NCI-H1417 (cell line): ENCODE measurements at places on chromosomes 13 and 19.

DNA sequence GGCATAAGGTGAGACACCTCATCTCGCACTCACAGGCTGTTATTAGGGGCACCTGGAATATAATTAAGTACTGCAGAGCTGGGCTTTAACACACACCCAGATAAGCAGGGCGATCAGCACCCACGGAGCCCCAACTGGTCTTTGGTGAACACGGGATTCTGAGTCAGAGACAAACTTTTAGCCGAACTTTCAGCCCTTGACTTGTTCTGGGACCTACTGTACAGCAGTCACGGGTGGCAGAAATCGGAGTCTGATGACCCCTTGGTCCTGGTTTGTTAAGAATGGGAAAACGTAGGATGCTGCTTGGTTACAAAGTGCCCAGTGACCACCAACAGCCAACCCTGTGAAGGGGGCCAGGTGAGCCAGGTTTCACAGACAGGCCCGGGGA lies 9.0 kb downstream of the SH3GL1 start:
- no peak for DNase-seq

DNA sequence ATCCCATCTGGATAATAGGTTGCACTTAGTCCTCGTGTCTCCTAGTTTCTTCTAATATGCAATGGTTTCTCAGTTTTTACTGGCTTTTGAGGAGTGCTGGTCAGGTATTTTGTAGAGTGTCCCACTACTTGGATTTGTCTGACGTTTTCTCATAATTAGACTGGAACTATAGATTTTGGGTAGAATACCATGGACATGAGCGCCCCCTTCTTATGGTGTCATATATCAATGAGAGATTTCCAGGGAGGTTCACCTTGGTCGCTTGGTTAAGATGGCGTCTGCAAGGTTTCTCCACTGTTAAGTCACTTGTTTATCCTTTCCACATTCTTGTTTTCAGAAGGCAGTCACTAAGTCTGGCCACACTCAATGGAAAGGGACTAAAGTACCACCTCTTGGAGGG lies 6.7 kb downstream of the SOHLH2 start:
- peak; percentile 6 for DNase-seq

DNA sequence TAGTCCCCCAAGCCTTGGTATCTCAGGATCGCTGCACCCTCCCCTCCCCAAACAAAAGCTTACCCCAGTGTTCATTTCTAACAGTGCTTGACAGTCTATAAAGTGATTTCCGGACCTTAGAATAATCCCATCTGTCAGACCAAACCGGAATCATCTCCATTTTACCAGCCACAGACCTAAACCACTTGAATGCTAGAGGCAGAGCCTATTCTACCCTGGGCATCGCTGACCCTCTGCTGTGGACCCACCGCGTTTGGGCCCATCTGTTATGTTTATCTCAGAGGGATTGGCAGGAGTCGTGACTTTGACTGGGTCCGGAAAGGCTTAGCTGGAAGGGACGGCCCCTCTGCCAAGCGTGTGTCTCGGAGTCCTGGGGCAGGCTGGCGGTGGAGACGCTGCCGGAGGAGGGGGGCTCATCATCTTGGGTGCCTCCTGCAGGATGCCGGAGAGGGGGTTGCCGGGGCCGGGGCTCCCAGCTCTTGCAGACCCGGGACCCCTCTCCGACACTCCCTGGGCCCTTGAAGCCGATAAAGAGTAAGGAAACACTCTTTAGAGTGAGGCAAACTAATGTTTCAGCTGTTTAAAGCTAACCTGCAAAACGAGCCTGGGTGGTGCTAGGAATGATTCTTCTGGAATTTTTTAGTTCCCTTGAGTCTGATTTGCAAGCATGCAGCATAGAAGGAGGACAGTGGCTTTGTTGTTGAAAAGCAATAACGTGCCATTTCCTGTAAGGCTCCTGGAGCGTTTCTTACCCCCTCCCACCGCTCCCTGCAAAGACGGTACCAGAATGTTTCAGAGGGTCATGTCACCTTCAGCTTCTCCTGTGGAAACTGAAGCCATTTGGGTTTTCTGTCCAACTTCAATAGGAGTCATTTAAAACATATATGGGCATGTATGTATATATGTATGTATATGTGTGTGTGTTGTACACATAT lies 1.3 kb downstream of the SLC25A42 start:
- DNase-seq = no peak

DNA sequence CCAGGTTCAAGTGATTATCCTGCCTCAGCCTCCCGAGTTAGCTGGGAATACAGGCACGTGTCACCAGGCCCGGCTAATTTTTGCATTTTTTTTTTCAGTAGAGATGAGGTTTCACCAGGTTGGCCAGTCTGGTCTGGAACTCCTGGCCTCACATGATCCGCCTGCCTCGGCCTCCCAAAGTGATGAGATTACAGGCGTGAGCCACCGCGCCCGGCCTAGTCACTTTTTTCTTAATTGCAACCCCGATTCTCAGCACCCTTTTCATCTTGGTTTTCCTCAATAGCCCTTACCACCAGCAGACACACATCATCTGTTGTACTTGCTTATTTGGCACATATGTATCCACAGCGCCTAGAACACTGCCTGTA lies 550 bp upstream of the GPI start:
- DNase-seq = no peak

DNA sequence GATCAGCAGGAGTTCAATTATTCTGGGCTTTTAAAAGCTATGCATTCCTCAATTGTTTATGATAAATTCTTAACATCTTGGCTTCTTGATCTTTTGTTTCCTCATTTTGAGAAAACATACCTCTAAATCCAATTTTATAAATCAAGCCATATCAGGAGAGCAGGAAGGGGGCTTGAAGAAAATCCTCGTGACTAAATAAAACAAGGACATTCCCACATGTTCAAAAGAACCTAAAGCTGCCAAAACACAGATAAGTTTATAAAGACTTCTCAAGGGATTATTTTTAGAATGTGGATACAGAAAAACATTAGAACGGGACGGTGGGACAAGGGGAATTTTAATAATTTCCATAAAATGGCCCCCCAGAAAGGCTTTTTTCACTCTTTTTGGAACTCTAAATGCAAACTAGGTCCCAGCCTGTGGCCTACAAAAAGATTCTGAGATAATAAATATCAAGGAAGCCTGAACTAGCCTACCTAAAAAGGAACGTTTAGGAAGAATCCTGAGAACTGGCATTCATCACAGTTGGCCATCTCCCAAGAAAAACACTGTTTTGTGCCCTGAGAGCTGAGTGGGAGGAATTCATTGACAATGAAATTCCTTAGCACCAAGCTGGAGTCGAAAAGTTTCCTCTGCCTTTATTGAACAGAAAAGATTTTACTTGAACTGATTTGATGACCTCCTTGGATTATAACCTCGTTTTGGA lies 30.1 kb downstream of the ZAR1L start:
- no peak for DNase-seq

- no peak for DNase-seq
Observed at GRCh38 chr19:825897-826644, 1.6 kb upstream of the AZU1 start.

GRCh38 chr13:65260946-65261891 lies 1968.9 kb downstream of the PCDH9 start:
- no peak for DNase-seq

- DNase-seq = no peak
Observed at GRCh38 chr13:72295153-72295552, 428.1 kb upstream of the DACH1 start.

GRCh38 chr19:8393871-8394250 lies 3.7 kb downstream of the RAB11B start:
- DNase-seq = no peak

GRCh38 chr19:47749326-47749725 lies 4.0 kb downstream of the NOP53 start:
- no peak for DNase-seq

DNA sequence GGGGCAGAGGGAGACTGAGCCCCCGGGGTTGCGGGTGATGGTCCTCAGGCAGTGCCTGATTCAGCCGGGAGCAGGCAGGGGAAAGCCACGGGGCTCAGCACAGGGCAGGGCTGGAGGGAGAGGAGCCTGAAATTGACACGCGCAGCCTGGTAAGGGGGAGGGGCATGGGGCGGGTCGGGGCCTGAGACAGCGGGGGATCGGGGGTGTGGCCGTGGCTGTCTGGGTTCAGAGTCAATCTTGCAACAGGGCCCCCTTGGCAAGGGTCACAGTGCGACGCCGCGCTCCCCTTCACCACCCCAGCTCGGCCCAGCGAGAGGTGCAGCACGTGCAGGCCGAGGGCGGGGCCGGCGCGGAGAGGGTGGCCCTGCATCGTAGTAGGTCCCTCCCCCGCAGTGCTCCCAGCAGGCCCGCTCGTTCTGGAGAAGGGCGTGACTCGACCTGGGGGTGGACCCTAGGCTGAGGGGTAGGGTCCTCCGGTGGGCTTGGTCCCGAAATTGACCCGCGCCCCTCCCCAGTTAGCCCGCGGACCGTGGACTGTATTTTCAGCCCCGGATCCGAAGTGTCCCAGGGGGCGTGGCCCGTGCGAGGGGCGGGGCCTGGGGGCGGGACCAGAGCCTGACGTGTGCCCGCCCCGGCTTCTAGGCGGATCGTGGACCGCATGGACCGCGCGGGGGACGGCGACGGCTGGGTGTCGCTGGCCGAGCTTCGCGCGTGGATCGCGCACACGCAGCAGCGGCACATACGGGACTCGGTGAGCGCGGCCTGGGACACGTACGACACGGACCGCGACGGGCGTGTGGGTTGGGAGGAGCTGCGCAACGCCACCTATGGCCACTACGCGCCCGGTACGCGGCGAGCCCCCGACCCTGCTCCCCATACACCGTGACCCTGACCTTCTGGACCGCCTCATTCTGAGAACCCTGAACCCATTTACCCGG lies 6.0 kb downstream of the RCN3 start:
- DNase-seq = peak; percentile 82

- no peak for DNase-seq
Observed at GRCh38 chr13:20272588-20273171, 40.6 kb upstream of the GJB6 start.

DNA sequence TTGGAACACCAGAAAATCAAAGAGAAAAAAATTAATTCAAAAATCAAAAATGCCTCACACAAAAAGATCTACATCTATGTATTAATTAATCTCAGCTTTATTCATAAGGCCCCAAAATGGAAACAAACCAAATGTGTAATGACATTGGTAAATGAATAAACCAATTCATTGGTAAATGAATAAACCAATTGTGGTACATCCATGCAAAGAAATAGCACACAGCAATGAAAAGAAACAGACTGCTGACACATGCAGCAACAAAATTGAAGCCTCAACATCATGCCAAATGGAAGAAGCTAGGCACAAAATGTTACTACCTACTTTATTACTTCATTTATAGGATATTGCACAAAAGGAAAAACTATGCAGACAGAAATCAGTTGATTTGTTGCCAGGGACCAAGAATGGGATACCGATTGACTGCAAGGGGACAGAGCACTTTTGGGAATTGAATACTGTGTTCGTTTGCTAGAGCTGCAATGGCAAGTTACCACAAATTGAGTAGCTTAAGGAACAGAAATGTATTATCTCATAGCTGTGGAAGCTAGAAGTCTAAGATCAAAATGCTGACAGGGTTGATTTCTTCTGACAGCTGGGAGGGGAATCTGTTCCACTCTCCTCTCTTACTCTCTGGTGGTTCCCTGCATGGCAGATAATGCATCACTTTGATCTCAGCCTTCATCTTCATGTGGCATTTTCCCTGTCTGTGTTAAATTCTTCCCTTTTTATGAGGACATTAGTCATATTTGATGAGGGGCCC lies 252.8 kb downstream of the RFC3 start:
- no peak for DNase-seq

GRCh38 chr19:12912571-12912970 lies 6.5 kb downstream of the SYCE2 start:
- DNase-seq = peak; percentile 91

DNA sequence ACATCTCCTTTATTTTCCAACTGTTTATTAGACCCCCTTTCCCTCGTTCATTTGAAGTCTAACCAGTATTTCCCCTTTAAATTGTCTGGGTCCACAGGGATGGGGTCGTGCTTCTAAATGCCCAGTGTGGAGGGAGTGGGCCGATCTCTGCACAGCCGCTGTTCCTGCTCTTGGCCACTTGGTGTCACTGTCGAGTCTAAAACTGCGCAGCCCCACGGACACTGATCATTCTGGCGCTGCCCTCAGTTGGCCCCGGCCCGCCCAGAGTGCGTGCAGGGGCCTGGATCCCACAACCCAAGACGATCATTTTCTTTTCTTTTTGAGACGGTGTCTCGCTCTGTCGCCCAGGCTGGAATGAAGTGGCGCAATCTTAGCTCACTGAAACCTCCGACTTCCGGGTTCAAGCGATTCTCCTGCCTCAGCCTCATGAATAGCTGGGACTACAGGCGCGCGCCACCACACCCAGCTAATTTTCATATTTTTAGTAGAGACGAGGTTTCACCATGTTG lies 12.0 kb downstream of the WDR88 start:
- peak; percentile 45 for DNase-seq

- peak; percentile 26 for DNase-seq
Observed at GRCh38 chr19:50794876-50795663, 4.9 kb downstream of the ACP4 start.
